ENCODE measurements at places on chromosomes 1 and 21. TPM values are rescaled to one million over a fixed set of nuclear protein-coding genes. Genes with fewer than 3 reads are reported as not detected.

DNA sequence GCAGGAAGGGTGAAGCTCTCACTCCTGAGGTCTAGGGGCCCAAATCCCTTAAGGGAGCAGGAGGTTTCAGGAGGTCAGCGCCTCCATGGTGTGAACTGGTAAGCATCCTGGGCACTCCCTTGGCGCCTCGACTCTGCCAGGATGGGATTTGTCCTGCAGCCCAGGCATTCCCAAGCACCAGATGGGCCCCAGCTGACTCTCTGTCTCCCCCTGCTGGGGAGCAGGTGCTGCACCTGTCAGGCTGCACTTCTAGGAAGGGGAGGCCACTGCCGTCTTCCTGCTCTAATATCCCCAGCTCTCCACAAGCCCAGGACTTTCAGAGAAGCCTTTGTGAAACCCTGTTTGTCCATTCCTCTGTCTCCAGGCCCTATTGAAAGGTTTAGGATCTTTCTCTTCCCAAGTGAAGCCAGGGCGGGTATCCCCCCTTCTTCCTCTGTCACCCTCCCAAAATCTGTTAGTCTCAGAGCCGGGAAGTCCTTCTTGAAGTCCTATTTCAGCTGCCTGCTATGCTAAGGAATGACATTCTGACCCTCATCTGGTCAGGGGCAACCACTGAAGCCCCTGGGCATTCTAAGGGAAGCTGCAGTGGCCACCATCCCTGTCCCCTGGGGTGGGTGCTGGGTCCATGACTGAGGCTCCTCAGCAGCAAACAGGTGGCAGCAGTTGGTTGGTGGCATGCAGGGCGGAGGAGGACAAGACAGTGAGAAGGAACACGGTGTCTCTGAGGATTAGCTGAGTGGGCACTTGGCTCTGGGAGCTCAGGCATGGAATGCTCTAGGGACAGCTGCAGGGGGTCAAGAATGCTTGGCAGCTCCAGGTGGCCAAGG is 3.2 kb downstream of the MYBPH start:
- H3K4me1 ChIP-seq, result no peaks in the 10 kb centered on the region
- no peaks in the 10 kb centered on the region for H3K27me3 ChIP-seq
- H3K36me3 ChIP-seq, result no peaks in the 10 kb centered on the region
- peak; percentile 44 for DNase-seq
- no peak overlapping the region for H3K4me3 ChIP-seq
- no peak overlapping the region for H3K27ac ChIP-seq

- H3K4me1 ChIP-seq, result peaks cover 37% of the 10 kb centered on the region
- H3K4me3 ChIP-seq, result peak overlapping the region; percentile 86
- no peaks in the 10 kb centered on the region for H3K27me3 ChIP-seq
- peak overlapping the region; percentile 75 for H3K27ac ChIP-seq
- no peak for DNase-seq
- peaks cover 17% of the 10 kb centered on the region for H3K36me3 ChIP-seq
Observed at GRCh38 chr1:23779826-23780371, 1.7 kb downstream of the PITHD1 start.

DNA sequence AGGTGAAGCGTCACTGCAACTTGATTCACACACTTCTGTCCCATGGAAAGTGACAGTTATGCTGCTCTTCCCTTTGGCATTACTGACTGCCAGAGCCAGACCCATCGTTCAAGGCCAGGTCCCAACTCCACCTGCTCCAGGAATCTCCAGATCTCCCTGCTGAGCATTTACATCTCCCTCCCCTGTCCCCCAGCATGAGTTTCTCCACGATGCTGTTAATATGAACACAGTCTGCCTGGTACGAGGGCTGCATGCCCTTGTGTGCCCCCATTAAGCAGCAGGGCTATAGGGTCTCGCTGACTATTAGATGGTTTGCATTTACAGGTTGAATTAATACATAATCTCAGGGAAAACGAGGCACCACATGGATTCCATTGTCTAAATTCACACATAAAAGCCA is 4.3 kb downstream of the F3 start:
- H3K27me3 ChIP-seq, result peaks cover 50% of the 10 kb centered on the region
- H3K27ac ChIP-seq, result no peak overlapping the region
- H3K4me3 ChIP-seq, result no peak overlapping the region
- H3K4me1 ChIP-seq, result peaks cover 6% of the 10 kb centered on the region
- DNase-seq, result no peak

- H3K4me1 ChIP-seq, result peaks cover 4% of the 10 kb centered on the region
- H3K27ac ChIP-seq, result no peak overlapping the region
- H3K27me3 ChIP-seq, result peaks cover 3% of the 10 kb centered on the region
- H3K4me3 ChIP-seq, result no peak overlapping the region
Observed at GRCh38 chr1:178537382-178538090, 24.6 kb downstream of the TEX35 start.

- H3K36me3 ChIP-seq, result peaks cover 60% of the 10 kb centered on the region
- H3K27ac ChIP-seq, result peak overlapping the region; percentile 98
- peak overlapping the region; percentile 81 for H3K4me3 ChIP-seq
- no peaks in the 10 kb centered on the region for H3K27me3 ChIP-seq
- peaks cover 98% of the 10 kb centered on the region for H3K4me1 ChIP-seq
Observed at GRCh38 chr1:30749691-30750583, 7.6 kb downstream of the LAPTM5 start.

DNA sequence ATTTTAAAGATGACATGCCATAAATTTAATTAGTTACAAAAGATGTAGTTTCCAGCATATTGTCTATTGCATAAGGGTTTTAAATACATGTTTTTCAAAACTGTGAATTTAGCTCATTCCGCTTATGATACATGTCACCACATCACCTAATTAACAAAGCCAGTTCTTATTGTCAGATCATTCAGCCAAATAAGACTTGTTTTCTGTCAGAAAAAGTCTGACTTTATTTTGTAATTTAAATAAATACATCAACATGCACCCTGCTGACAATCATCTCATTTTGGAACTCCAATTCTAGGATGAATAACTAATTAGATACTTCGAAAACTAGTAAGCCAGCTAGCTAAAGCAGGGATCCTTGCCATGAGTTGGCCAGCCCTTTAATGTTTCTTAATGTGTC is 110.9 kb upstream of the APP start:
- DNase-seq, result no peak
- H3K4me3 ChIP-seq, result no peak overlapping the region
- H3K27me3 ChIP-seq, result peaks cover 6% of the 10 kb centered on the region
- H3K36me3 ChIP-seq, result no peaks in the 10 kb centered on the region
- H3K4me1 ChIP-seq, result no peaks in the 10 kb centered on the region

DNA sequence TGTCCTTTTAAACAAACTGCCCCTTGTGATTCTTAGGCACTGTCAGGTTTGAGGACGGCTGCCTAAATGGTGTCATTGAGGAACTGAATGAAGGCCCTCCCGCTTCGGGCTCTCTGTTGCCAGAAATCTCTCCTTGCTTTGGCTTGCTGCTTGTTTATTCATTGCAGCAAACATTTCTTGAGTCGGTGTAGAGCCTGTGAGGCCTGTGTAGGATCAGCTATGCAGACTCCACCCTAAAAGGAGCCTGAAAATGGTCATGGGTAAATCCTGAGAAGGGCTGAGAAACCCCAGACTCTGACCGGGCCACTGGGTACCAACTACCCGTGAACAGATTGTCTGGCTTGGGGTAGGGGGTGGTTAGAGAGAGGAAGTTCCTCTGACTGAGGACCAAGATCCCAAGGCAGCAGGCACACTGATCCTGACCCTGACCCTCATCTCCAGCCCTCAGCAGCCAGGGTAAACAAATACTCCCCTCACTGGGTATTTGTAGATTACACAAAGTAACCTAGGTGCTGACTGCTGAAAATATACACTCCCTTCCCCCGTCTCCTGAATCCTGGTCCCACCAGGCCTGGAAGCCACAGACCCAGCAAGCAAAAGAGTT is 3.1 kb downstream of the IL6R start:
- peak overlapping the region; percentile 89 for H3K27ac ChIP-seq
- H3K27me3 ChIP-seq, result no peaks in the 10 kb centered on the region
- peaks cover 73% of the 10 kb centered on the region for H3K4me1 ChIP-seq
- peaks cover 3% of the 10 kb centered on the region for H3K36me3 ChIP-seq
- H3K4me3 ChIP-seq, result peak overlapping the region; percentile 81

The PUM1 gene
- 94.6 TPM for total RNA-seq

The AXDND1 gene
- 0.56 TPM for total RNA-seq

The SYCP1 gene
- total RNA-seq, result not detected

All from activated naive CD8-positive, alpha-beta T cell treated with anti-CD3 and anti-CD28 coated beads for 36 hours (primary cell).